ENCODE measurements at places on chromosomes 3 and 15.
A peak's percentile ranks its signal among the peaks of the same experiment; 100 is the strongest.

DNA sequence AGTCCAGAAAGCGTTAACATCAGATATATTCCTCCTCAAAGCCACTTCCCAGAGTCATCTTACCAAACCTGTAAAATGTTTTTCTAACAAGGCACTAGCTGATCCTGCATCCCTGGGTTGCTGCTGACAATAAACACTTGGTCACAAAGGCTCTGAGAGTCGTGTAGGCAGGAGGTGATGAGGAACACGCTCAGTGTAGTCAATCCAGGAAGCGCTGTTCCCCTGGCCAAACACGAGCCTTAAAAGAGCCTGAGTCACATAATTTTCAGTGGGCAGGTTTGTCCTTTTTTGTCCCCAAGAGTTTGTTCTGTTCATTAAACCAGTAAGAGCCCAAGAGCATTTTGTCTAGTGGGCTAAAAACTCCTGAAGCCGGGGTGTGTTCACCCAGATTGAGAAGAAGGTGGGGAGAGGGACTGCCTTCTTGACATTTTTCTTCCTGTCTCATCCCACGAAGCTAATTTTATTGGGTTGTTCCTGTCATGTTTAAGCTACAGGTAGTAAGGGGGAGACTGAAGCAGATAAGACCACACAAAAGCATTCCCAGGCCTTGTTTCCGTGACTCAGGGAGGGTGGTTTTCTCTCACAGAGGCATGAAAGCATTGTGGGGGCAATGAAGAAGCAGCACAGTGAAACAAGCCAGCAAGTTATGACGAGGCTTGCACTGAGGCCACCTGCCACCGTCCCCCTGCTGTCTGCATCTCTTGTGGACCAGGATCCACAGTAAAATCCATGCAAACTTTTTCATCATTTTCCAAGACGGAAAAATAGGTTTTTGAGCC is 73.7 kb downstream of the FOXB1 start:
- DNase-seq: peak; percentile 13

- no peak for DNase-seq
Measured at GRCh38 chr15:60316961-60317360, 80.8 kb downstream of the ANXA2 start.

DNA sequence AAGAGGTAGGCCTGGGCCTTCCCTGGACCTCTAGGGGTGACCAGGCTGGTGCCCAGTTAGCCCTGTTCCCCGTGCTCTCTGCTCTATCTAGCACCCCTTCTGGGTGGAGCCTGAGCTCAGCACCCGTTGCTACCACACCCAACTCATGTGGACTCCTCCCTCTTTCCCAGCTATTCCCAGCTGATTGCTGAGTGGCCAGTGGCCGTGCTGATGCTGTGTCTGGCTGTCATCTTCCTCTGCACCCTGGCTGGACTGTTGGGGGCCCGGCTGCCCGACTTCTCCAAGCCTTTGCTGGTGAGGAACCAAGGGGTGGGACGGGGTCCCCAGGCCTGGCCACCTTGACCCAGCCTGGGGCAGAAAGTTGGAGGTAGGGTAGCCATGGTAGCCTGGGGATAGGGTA is 6.2 kb downstream of the DISP2 start:
- DNase-seq: no peak

DNA sequence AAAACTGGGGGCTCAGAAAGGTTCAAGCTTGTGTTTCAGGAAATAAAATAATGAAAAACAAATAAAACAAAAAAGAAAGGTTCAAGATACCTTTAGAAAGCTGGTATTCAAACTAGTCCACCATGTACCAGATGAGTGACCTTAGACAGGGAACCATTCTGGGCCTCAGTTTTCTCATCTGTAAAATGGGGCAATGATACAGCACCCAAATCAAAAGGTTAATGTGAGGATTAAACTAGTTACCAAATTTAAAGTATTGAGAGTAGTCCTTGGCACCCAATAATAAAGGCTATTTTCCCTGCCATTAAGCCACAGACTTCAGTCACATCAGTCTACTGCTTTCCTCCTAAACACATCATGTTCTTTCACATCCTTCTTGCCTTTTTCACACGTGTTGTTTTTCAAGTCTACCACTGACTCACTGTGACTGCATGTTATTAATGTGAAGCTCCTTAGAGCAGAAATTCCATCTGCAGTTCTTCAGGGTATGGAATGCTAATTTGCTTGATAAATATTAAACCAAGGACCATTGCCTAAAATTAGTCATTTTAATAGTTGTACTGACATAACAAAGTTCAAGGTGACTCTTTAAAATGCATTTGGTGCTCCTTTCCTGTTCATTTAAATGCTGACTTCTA is 19.9 kb downstream of the TAMM41 start:
- DNase-seq: no peak

- no peak for DNase-seq
Measured at GRCh38 chr3:23256741-23257435, 53.8 kb downstream of the UBE2E2 start.

GRCh38 chr15:39416258-39416657 is 164.6 kb upstream of the THBS1 start:
- no peak for DNase-seq

DNA sequence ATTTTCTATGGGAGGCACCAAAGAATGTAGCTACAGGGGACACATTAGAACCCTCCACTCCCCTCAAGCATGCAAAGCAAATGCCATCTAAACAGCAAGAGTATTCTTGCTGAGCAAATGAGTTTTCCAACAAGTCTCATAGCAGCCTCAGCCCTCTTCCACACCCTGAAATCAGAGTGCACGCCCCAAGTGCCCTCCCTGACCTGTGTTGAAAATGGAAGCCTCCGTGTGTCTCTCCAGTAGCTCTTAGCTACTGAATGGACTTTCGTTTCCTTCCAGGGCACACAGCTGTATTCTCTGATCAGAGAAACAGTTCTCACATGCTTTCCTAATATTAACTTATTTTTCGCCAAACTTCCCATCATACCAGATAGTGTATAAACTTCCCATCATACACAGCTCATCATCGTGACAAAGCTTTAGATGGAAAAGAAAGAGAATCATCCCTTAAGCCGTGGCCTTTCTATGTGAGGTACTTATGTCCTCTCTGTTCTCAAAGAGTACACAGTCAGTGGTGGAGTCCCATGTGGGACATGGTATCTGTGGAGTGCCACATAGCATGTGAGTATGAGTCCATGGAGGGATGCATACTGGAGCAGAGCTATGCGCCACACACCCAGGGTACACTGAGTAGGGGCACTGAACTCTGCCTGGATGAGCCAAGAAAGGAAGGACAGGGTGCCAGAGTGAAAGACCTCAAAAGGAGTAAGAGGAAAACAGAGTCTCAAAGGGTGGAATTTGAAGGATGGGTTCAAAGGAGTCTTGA is 434.5 kb downstream of the MCTP2 start:
- no peak for DNase-seq

DNA sequence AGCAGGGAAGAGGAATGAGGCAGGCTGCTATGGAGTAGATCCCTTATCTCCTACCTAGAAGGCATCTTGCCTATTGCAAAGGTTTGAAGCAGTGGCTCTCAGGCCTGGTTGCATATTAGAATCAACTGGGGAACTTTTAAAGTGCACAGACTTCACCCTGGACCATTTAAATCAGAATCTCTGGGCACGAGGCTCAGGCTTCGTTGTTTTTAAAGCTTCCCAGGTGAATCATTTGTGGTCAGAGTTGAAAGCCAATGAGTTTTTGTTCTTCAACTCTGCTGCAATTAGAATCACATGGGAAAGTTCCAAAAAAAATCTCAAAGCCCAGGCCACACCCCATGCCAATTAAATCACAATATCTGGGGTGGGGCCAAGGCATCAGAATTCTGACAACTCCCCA is 773.1 kb downstream of the AGBL1 start:
- no peak for DNase-seq

DNA sequence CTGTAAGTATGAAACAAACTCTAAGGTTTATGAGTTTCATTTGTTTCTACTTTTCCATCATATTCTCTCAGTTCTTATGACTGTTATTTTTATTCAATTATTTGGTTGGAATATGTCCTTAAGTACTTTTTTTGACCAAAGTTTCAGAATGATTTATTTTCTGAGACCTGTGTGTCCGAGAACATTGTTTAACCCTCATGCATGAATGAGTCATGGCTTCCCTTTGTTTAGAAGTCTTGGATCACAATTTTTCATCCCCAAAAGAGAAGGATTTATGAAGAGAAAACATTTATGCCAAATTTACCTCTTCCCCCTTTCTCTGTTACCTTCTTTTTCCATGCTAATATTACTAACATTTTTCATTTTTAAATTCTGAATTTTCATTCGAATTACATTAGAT is 518.0 kb upstream of the NR2F2 start:
- DNase-seq: no peak

DNA sequence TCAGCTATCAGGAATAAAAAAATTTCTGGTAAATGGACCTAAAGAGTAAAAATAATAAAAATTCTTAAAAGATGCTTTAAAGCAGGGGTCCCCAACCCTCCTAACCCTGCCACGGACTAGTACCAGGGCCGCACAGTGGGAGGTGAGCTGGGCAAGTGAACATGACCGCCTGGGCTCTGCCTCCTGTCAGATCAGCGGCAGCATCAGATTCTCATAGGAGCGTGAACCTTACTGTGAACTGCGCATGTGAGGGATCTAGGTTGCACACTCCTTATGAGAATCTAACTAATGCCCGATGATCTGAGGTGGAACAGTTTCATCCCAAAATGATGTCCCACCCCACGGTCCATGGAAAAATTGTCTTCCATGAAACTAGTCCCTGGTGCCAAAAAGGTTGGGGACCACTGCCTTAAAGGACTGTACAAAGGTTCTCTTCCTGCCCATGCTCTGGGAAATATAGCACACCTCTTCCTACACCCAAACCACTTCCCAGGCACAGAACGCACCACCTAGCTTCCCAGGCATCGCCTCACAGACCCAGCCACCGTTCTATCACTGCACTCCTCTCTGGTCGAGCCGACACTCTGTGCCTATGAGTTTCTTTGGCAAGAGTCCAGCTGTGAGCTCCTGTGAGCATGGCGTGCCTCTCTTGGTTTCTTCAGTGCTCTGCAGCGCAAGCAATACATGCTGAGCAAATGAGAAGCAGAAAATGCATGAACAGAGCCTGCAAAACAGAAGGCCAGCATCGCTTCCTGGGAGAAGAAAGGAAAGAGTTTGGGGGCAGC is 104.9 kb downstream of the OCA2 start:
- no peak for DNase-seq

DNA sequence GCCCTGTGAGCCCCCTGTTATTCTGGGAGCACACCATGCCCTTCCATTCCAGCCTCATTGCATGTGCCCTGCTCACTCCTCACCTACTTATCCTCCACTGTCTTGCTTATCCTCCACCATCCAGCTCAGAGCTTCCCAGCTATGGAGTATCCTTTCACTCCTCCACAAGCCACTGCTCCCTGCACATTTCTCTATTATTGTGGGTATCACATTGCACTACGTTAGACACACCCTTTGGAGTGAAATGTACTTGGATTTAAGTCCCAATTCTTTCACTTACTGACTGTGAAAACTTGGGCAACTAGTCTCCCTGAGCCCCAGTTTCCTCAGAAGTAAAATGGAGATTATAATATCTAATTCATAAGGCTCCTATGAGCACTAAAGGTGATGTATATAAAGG is 4.3 kb downstream of the MASP1 start:
- DNase-seq: no peak

DNA sequence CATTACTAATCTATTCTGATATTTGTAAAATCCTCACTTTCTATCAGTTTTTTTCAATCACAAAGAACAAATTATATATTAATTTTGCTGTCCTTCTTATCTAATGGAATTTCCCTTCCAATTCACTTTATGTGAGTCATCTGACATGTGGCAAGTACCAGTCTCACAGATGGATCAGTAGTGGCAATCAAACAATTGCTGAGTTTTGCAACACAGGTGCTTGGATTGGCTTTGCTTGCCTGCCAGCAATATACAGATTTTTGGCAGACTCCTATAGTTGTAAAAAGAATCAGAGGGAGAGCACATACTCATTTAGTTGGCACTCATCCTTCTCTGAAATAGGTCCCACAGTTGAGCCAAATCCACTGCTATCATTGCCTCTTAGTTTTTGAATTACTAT is 83.7 kb downstream of the BCHE start:
- no peak for DNase-seq

GRCh38 chr15:35545316-35545823 is 595 bp downstream of the DPH6 start:
- DNase-seq: no peak

- DNase-seq: no peak
Measured at GRCh38 chr3:100536093-100536492, 43.7 kb downstream of the TMEM45A start.

GRCh38 chr3:165233501-165234195 is 37.5 kb upstream of the SLITRK3 start:
- no peak for DNase-seq

- no peak for DNase-seq
Measured at GRCh38 chr3:160638184-160638583, 38.8 kb upstream of the ARL14 start.
